ENCODE measurements at places on chromosomes 7 and 10. TPM values are rescaled to one million over a fixed set of nuclear protein-coding genes. Genes with fewer than 3 reads are reported as not detected.

DNA sequence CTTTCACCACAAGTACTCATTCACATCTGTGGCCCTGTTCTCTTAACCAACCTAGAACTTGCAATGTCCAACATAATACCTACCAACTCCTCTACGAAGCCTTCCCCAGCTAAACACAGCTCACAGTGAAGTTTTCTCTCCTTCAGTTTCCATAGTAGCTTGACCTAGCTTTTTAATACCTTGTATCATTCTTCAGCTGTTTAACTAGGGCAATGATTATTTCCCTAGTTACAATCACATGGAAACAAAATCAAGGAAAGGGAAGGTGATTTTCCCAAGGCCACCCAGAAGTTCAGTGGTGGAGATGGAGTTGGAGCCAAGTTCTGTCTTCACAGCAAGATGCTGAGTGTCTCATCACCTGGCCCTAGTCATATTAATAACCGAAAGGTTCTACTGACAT is 16.3 kb downstream of the CDHR3 start:
- DNase-seq = no peak

GRCh38 chr10:60149003-60149402 is 240.7 kb downstream of the ANK3 start:
- no peak for DNase-seq

DNA sequence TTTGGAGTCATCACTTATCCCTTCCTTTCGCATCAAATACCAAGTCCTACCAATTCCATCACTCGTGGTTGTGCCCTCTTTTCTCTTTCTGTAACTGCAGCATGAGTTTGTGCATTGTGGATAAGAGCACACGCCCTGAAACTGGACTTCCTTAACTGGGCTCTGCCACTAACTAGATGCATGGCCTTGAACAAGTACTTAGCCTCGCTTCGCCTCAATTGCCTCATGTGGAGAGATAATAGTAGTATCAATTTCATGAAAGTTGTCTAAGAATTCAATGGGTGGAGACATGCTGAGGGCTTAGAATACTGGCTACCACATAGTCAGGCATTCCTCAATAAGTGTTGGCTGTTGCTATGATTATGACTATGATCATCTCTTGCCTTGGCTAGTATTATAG is 41.5 kb downstream of the CFAP43 start:
- no peak for DNase-seq

- DNase-seq = no peak
These were observed 13.9 kb downstream of the ARHGAP19 start for GRCh38 chr10:97278491-97278989.

DNA sequence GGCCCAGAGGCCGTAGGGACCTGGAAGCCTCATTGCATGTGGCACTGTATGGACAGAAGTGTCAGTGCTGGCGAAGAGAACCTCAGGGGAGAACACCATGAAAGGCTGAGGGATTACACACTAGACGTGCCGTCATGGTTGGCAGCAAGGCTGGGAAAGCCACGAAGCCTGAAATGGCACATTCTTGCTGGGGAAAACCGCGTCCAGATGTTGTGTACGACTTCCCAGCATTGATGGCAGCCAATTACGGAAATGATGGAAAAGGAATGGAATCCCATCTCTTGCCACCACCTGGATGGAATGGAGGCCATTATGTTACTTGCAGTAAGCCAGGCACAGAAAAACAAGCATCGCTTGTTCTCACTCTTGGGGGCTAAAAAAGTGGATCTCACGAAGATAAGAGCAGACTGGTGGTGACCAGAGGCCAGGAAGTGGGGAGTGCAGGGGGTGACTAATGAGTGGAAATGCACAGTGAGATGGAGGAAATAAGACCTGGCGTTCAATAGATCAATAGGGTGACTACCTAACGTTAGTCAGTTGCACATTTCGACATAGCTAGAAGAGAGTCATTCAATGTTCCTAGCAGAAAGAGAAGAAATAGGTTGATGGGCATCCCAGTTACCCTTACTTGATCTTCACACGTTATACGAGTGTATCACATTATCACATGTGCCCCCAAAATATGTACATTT is 14.6 kb upstream of the PWWP2B start:
- no peak for DNase-seq

GRCh38 chr7:94630855-94631254 is 25.1 kb downstream of the SGCE start:
- peak; percentile 16 for DNase-seq

DNA sequence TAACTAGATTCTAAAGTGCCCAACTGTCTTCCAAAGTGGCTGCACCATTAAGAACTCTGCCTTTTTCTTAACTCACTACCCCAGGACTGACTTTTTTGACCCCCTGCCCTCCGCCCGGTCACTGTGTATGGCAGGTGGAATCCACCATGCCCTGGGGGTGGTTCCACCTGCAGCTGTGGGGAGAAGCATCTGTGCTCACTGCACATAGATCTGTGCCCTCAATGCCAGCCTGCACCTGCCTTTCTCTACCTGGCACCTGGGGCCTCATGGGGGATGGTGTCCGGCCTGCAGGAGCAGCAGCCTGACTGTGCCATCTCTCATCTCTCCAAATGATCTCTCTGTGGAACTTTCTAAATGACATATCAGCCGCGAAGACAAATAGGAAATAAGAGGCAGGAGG is 353.5 kb downstream of the PAXIP1 start:
- DNase-seq = no peak

- DNase-seq = peak; percentile 88
These were observed 3.4 kb downstream of the LRRC27 start for GRCh38 chr10:132335189-132336063.

ASIC3 gene
- polyA plus RNA-seq = 3.1 TPM

NME8 gene
- polyA plus RNA-seq = 0.37 TPM

MYH16 gene
- 0.04 TPM for polyA plus RNA-seq

UCMA gene
- polyA plus RNA-seq = 0.47 TPM
